Aorta (tissue), 5 donors: ENCODE measurements at places on chromosomes 4 and X.

GRCh38 chr4:113700602-113701150, 60.9 kb downstream of the CAMK2D start:
- no peak for DNase-seq

DNA sequence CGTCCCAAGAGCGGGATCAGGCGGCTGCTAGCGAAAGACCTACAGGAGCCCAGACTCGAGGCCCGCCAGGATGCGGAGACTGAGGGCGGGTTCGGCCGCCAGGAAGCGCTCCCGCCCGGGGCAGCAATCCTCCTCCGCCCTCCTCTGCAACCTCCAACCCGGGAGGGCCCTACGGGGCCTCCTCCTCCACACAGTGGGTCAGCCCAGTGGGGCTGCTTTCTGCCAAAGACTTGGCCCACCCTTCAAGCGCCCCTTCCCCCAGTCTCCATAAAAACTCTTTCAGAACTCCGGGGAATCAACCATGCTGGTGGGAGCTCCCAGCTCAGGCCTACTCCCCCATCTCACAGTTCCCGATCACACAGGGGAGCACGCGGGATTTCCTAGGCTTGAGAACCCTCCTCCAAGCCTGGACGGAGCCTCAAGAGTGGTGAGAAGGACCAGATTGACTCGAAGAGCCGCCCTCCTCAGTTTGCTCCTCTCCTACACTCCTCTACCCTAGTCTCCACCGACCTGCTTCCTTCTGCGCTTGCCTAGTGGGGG, 77.5 kb downstream of the RLIM start:
- no peak for DNase-seq

DNA sequence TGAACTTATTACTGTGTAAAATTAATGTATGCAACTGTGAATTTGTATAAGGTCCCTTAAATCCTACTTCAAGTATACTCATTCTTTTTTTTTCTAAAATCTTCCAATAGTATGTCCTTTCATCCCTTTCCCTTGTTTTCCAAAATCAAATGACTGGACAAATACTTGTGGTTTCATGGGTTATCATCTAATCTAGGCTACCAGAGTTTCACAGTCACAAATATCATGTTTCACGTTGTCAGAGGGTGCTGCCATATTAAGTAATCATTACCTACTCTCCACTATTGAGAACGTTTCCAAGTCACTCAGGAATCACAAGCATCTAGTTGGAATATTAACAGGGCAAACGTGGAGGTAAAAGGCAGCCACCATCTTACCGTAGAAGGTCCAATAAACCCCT, 1235.0 kb upstream of the TENM3 start:
- DNase-seq, result no peak

DNA sequence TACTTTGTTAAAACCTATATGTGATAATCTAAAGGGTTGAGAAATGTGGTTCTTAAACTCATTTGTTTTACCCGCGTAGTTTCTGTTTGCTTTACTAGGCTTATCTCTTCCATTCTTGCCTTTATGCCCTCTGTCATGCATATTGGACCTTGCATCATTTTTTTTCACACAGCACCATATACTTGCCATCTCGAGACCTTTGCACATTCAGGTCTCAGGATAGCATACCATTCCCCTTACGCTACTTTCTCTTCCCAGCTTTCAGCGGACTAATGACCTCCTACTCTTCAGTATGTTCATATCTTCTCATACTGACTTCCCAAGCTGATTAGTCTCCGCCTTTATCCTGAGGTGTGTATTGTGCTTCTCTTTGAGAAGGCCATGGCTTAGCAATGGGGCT, 40.5 kb downstream of the USP38 start:
- DNase-seq, result no peak

DNA sequence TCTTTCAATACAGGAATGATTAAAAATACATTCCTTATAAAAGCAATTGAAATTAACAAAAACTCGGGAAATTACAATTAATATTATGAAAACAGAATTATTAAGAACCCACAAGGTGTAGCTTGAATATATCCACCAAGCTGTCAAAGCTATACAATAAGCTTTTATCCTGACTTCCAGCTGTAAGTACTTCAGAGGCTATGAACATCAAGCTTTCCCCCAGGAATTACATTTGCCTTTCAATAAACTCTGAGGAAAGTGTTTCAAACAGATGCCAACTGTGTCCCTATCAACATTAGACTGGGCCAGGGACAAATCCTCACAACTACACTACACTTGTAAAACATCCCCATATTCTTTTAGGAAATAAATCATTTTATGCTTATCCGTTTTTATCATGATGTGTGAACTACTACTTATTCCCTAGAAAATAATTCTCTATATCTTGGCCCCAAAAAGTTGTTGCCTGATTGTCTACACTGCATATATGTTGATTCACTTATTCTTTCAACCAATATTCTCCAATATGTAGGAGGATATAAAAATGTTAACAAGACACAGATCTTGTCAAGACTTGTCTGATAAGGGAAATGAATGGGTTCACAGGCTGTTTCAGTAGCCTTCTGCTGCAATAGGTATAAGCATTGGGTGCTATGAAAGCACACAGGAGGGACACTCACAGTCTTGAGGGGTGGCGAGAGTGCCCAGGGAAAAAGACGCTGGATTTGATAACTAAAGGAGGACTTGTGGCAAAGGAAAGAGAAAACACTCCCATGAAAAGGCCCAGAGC, 494.1 kb downstream of the CENPC start:
- DNase-seq, result no peak

- no peak for DNase-seq
Observed at GRCh38 chr4:116664198-116664597, 421.2 kb downstream of the TRAM1L1 start.

DNA sequence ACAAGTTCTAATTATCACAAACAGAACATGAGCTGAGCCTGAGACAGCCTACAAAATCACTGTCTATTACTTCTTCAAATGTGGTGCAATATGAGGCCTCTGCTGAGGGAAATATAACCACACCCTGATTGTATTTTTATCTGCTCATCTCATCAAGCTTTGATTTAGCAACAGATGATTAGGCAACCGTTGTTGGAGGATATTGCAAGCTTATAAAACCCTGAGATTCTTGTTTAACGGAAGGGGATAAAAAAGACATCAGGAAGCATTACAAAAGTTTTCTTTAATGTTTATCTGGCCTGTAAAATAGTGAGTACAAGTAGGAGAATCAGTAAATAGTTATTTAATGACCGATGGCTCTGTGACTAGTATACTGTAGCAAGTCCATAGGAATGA, 108.5 kb downstream of the ZNF330 start:
- DNase-seq, result no peak

DNA sequence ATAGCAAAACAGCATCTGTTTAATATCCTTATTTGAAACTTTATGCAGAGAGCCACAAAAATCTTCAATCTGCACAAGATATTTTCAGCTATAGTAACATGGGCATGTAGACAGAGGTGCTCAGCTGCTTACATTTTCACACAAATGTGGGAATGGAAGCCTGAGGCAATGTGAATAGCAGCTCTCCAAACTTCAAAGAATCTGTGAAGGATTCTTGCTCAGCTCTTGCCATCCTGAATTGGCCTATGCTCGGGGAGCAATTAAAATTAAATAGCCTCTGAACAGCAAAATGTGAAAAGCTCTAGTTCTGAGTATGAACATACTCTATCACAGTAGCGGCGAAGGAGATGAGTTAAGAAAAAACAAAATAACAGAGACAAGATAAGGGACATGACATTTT, 1523.8 kb downstream of the PCDH7 start:
- DNase-seq, result no peak

- peak; percentile 74 for DNase-seq
Observed at GRCh38 chr4:3255611-3256186, 6.7 kb downstream of the MSANTD1 start.

DNA sequence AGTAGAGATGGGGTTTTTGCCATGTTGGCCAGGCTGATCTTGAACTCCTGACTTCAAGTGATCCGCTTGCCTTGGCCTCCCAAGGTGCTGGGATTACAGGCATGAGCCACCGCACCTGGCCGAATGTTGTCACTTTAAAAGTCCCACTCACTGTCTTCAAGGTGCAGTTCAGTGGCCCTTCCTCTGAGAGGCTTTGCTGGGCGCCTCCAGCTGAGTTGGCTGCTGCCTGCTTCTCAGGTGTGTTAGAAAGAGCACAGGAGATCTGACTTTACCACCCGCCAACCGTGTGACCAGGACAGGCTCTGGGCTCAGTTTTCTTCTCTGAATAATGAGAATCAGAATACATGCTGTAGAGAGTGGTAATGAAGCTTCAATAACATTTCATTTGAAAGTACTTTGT, 207.4 kb downstream of the CEP135 start:
- no peak for DNase-seq

- DNase-seq, result no peak
Observed at GRCh38 chr4:26058537-26058936, 144.5 kb downstream of the SMIM20 start.

- no peak for DNase-seq
Observed at GRCh38 chr4:82789025-82789776, 9.4 kb downstream of the SCD5 start.

- no peak for DNase-seq
Observed at GRCh38 chrX:51874123-51874522, 19.3 kb upstream of the MAGED1 start.

GRCh38 chrX:111282139-111282538, 11.9 kb upstream of the CAPN6 start:
- no peak for DNase-seq

GRCh38 chr4:169068423-169068822, 58.4 kb upstream of the CBR4 start:
- DNase-seq, result no peak

- DNase-seq, result no peak
Observed at GRCh38 chr4:104064646-104065577, 345.1 kb upstream of the TACR3 start.

- DNase-seq, result no peak
Observed at GRCh38 chr4:120293341-120293740, 226.7 kb upstream of the MAD2L1 start.

DNA sequence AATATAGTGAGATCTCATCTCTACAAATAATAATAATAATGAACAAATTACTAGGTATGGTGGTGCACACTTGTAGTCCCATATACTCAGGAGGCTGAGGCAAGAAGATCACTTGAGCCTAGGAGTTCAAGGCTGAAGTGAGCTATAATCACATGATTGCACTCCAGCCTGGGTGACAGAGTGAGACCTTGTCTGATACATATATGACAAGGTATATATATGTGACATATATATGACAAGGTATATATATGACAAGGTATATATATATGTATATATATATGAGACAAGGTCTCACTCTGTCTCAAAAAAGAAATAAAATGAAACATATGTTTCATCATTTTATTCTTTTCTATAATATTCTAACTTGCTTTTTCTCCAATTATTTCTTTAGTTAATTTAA, 278.1 kb upstream of the TET2 start:
- no peak for DNase-seq

DNA sequence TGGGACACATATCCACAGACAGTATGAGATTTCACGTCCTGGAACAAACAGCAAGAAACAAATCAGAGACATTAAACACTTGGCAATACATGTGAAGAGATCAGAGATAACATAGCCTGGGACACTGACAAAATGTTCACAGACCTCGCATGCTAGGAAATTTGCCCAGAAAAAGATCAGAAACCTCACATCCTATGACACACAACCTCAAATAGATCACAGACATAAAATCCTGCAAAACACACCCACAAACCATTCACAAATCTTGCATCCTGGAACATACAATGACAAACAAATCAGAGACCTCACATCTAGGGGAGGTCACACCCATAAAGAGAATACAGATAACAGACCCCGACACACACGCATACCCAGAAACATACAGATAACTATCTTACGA, 18.0 kb downstream of the SUV39H1 start:
- DNase-seq, result no peak

- no peak for DNase-seq
Observed at GRCh38 chrX:17635231-17635630, 102.1 kb upstream of the SCML1 start.

- no peak for DNase-seq
Observed at GRCh38 chr4:168811786-168812651, 198.0 kb downstream of the CBR4 start.

- no peak for DNase-seq
Observed at GRCh38 chr4:145739845-145740244, 59.9 kb downstream of the C4orf51 start.

DNA sequence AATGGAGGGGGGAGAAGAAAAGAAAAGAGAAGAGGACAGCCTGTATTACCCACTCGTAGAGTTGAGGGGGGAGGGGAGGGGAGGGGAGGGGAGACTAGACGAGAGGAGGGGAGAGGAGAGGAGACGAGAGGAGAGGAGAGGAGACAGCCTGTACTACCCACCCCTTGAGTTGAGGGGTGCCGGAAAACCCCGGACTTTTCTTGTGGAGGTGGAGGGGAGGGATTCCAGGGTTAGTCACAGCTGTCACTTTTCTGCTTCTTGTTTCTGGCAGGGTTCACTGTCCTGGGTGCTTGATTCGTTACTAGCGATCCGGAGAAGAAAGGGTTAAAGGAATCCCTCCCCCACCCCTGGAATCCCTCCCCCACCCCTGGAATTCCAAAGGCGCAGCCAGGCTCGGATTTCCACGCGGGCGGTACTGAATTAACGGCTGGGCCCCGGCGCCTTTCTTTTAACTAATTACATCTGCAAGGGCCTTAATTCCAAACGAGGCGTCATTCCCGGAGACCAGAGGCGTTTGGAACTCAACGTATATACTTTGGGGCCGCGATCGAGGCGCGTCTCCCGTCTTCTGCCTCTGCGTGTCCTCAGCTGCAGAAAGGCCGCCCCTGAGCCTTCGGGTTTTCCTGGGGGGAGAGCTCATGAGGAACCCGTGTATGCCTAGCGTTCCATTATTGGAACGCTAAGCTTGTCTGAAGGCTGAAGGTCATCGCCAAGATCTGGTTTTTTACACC, 20.1 kb upstream of the CSF2RA start:
- no peak for DNase-seq

DNA sequence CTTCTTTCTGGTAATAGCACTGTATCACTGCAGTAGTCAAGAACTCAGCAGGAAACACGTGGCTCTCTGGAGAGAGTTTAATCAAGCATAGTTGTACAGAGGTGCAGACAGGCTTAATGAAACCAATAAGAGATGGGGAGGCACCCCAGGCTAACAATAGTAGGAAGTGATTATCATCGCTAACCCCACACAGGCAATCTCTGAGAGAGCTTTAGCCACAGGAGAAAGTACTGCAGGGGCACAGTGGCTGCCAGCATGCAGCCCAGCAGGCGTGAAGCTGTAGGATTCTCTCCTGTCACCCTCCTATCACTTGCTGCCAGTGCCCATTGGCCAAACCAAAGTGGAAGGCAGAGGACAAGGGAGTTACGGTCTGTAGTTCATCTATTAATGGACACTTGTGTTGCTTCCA, 450.0 kb upstream of the RASGEF1B start:
- DNase-seq, result no peak

- no peak for DNase-seq
Observed at GRCh38 chr4:77355731-77356130, 198.7 kb downstream of the CCNG2 start.

DNA sequence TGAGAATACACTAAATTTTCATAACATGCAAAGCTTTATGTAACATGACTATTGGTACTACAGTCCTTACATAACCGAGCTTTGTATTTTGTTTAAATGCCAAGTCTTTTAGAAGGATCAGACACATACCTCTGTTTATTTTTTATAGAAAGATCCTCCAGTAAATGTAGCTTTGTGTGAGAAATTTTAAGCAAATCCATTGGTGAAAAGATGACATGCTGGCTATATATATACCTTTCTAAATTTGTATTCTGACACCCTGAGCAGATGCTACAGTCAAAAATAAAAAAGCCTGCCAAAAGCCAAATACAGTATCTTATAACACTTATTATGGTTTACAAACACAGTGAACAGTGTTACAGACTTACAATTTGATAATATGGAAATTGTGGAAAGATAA, at the start of gene YIPF7:
Gene YIPF7 (minus strand): TSS at position 201 of the 400 bp plus-strand sequence. CDS start 1,525 bp downstream, outside the sequence.
- DNase-seq, result no peak
